ENCODE measurements at places on chromosomes 3 and 15.

- DNase-seq, result no peak
These were observed 23.8 kb upstream of the TM2D3 start for GRCh38 chr15:101675796-101676582.

GRCh38 chr15:100201376-100202280 is 140.1 kb downstream of the ADAMTS17 start:
- DNase-seq, result peak; percentile 4

- DNase-seq, result no peak
These were observed 129.3 kb upstream of the TPM1 start for GRCh38 chr15:62913246-62913645.

GRCh38 chr3:43432462-43432861 is 146.1 kb downstream of the SNRK start:
- no peak for DNase-seq

DNA sequence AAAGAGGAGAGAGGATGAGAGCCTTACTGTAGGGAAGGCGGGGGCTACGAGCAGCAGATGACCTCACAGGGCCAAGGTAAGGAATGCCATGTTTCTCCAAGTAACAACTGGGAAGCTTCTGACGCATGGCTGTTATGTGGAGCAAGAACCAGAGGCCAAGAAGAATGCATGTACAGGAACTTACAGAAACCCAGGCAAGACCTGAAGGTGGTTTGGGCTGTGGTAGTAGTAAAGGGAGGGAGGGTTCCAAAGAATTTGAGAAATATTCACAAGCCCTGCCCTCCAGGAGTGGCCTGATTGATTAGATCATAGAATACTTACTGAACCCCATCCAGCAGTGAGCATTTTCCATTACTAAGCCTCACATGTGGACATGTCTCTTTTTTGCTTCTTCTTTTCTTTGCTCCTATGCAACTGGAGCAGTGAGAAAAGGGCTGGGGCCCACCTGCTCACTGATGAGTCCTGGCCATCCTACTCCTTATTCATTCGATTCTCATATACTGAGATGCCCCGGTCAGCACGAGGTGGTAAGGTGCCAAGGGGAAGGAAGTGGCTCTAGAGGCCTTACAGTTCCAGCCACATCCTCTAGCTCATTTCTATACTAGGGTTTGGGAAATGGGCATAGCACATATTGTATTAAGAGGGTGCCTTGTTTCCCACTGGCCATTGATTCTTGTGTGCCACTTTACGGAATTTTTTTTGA is 8.3 kb upstream of the SLC12A8 start:
- no peak for DNase-seq

DNA sequence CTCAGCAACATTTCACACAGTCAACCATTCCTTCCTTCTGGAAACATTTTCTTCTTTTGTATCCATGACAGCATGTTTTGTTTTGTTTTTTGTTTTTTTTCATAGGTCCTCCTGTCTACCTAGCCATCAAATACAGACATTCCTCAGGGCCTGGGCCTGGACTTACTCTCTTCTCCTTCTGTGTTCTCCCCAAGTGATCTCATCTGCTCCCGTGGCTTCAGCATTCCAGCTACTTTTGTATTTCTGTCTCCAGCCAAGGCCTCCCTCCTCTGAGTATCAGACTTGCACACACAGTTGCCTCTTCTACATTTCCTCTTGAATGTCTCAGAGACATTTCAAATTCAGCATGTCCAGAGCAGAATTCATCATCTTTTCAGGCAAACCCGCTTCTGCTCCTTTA is 82.4 kb downstream of the HCN4 start:
- DNase-seq, result no peak

- DNase-seq, result no peak
These were observed 86.4 kb downstream of the ZPLD1 start for GRCh38 chr3:102521246-102521645.

DNA sequence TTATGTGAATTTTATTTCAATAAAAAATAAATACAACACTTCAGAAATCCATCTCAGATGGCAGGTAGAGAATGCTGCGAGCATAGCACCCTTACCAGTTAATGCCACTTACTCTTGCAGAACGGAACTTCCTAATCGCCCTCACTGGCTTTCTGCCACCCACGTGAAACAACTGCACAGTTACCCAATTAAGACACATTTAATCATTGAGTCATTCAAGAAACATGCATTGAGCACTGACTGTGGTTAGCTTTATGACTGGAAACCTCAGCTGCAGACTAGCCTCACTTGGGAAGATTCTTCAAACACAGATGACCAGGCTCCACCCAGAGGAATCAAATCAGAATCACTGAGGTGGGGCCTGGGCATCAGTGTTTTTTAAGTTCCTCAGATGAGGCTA is 5.6 kb upstream of the MFGE8 start:
- DNase-seq, result no peak

DNA sequence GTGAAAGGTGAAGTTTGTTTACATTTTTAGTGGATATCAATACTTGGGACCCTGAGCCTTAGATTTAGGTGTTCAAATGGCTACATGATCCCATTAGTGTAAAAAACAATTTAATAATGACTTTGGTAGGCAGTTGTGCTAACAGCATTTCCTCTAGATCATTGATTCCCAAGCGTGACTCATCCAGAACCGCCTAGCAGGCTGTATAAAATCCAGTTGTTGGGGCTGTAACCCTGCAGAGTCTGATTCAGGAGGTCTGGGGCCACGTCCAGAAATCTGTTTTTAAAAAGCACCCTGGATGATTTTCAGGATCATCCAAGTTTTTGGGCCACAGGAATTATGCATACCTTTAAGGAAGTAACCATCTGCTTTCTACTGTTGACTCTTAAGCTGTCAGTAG is 156.4 kb downstream of the TP63 start:
- no peak for DNase-seq

GRCh38 chr3:50608278-50608677 is 3.3 kb downstream of the CISH start:
- DNase-seq, result no peak

GRCh38 chr3:66756468-66757036 is 241.6 kb upstream of the KBTBD8 start:
- DNase-seq, result no peak

- DNase-seq, result peak; percentile 50
These were observed 137.7 kb downstream of the BBX start for GRCh38 chr3:107660306-107660976.

DNA sequence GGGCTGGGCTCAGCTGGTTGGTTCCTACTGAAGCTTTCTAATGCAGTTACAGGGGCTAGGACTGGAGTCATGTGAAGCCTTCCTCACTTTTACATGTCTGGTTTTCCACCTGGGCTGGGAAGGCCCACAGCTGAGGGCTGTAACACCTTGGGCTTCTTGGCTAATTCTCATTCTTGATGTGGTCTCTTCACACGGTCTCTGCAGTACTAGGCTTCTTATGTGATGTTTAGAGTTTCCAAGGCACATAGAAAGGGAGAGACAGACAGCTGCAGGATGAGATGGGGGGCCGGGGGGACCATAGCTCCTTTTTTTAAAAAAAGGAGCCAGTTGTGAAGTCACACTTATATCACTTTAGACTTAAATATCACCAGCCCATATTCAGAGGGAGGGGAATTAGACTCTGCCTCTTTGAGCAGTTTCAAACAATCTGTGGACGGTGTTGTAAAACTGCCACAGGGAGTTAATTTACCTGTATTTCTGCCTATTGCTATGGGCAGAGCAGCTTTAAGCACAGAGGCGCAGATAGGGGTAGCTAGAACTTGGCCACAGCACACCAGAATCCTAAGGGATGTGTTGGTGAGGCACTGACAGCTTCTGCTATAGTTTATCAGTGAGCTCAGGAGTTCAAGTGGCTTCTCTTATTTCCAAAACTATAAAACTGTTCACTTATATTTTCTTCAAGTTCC is 46.7 kb downstream of the NKIRAS1 start:
- no peak for DNase-seq

DNA sequence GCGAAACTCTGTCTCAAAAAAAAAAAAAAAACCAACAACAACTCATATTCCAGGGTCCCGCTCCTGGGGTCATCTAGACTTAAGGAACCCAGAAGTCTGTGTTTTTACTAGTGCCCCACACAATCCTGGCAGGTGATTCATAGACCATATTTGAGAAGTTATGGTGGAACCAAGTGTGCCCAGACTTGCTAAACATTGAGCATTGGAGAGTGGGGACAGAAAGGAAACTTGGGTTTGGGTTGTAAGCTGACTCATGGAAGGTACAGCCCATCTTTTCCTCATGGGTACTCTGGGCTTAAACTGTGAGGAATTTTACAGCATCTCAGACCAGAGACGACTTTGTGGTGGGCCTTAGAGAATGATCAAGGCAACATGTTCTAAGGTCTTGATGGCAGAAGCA is 18.3 kb upstream of the IGF2BP2 start:
- no peak for DNase-seq

DNA sequence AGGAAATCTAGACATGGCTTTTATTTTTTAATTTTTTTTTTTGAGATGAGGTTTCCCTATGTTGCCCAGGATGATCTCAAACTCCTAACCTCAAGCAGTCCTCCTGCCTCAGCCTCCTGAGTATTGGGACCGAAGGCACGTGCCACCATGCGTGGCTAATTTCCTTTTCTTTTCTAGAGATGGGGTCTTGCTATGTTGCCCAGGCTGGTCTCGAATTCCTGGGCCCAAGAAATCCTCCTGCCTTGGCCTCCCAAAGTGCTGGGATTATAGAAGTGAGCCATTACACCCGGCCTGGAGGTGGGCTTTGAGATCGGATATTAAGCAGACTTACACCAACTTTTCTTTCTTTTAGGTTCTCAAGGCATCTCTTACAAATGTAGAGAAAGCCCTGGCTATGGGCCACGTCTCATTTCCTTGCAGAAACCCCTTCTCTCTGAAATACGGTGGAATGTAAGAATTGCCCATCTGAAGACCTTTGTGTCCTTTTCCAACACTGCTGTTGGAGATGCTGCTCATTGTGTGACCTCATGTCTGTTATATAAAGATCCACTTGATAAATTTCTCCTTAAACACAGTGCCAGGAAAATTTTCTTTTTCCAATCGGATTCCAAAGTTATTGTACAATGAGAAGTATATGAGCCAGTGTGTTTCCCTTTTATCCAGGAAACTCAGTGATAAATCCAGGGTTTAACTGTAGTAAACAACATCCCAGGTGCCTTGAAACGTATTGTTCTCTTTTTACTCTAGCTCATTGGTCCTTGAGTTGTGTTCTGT is 36.8 kb upstream of the CFAP161 start:
- no peak for DNase-seq

- DNase-seq, result peak; percentile 40
These were observed 285.1 kb downstream of the LPP start for GRCh38 chr3:188439080-188439479.

DNA sequence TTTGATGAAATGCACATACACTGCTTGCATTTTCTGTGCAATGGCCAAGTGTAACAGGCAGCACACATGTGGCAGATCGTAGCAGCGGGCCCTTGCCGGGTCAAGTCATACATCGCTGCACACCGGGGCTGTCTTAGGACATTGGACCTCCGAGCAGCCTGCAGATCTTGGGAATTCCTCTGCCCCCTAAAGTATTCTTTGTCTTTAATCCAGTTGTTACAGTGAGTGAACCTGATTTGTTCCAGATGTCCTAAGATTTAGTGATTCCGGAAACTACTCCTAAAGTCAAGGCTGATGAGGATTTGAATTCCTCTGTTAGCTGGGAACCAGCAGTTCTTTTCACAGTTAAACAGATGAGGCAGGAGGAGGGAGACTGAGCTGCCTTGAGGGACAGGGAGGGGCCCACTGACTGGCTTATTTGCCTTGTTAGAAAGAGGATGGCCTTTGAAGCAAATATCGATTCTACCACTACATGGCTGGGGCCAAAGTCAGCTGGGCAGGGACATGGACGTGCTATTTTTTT is 190.7 kb upstream of the CTDSPL start:
- DNase-seq, result no peak

GRCh38 chr15:92149029-92149428 is 244.7 kb upstream of the ST8SIA2 start:
- no peak for DNase-seq

- no peak for DNase-seq
These were observed 261.4 kb downstream of the CNTN3 start for GRCh38 chr3:74353039-74353438.

DNA sequence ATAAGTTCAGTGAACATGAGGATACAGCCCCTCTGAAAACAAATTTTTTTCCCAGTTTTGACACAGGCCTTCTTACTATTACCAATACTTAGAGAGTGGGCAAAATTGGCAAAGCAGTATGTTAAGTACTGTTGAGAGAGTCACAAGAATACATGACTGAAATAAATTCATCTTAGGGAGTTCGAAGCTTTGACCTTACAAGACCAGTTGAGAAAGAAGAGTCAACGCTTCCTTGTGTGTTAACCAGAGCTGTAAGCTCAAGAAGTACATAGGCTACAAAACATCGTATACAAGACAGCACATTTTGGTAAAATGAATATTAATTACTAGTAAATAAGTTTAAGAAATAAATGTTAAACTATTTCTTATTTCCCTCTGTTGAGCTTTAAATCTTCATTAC is 164.4 kb upstream of the RORA start:
- no peak for DNase-seq

GRCh38 chr3:124300416-124300815 is 308.5 kb upstream of the ROPN1 start:
- no peak for DNase-seq

GRCh38 chr3:123621186-123621849 is 36.5 kb upstream of the HACD2 start:
- DNase-seq, result no peak

DNA sequence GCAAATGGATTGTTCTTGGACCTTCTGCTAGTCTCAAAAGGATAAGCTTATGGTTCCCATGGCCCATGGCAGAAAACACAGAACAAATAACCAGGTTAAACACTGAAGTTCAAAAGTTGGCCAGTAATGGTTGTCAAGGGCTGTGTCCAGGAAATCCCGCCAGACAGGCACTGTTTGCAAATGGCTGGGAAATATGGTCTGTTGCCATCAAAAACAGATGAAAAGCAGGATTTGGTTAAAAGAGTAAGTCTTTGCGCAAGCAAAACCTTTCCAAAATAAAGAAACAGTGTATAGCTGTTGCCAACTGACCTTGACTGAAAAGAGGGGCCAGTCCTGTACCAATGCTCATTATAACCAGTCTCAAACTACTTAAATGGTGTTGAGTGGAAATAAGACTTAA is 58.6 kb downstream of the WWTR1 start:
- no peak for DNase-seq

DNA sequence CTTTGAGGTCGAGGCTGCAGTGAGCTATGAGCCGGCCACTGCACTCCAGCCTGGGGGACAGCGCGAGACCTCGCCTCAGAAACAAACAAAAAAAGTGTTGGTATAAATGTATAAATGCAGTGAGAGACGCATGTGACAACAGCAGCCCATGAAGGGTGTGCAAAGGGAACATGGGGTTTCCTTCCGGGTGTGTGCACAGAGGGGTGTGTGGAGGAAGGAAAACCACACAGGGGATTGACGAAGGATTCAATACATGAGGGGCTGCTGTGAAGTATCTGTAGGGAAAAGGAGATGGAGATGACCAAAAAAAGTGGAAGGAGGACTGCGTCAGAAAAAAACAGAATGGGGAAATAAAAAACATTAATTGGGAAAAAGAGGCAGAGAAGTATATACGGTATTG is 1.1 kb downstream of the MTFMT start:
- DNase-seq, result no peak
